ENCODE measurements at places on chromosomes 4 and X. TPM values are rescaled to one million over a fixed set of nuclear protein-coding genes. Genes with fewer than 3 reads are reported as not detected.

The MXRA5 gene
- total RNA-seq, result 1.1 TPM

The KLHL2 gene
- 12.4 TPM for total RNA-seq

DNA sequence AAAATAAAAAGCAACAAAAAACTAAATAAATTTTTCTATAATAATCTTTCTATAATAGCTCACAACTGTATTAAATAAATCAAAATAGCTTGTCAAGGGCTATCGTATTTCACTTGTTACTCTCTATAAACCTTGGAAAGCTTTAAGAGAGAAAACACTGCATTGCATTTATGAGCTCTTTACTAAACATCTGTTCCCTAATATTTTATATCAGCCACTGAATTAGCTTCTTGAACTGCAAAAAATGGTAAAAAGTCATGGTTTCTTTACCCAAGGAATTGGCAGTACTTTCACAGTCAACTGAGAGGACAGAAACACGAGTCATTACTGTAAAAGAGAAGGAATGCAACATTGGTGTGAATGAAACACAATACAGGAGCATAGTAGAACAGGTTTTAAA is 671.2 kb downstream of the PCDH18 start:
- H3K4me1 ChIP-seq, result no peaks in the 10 kb centered on the region
- no peaks in the 10 kb centered on the region for H3K36me3 ChIP-seq
- H3K4me3 ChIP-seq, result no peak overlapping the region
- no peaks in the 10 kb centered on the region for H3K27me3 ChIP-seq

DNA sequence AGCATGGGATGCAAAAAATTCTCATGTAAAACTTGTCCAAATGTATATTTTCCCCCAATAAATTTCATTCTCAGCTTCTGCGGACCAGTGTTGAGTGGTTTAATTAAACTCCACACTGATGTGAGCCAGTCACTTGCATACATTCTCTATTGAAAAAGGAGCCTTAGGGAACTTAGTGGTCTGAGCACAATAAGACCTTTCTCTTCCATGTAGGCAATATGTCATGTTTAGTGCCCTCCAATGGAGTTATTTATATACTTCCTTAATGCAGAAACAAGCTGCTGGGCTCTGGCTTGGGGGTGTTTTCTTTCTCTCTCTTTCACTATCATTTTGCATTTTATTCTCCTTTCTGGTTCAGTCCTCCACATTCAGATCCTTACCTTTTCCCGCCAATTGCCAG is 196.9 kb downstream of the ANAPC10 start:
- no peak overlapping the region for H3K4me3 ChIP-seq
- H3K36me3 ChIP-seq, result no peaks in the 10 kb centered on the region
- no peak for DNase-seq
- H3K27ac ChIP-seq, result no peak overlapping the region

DNA sequence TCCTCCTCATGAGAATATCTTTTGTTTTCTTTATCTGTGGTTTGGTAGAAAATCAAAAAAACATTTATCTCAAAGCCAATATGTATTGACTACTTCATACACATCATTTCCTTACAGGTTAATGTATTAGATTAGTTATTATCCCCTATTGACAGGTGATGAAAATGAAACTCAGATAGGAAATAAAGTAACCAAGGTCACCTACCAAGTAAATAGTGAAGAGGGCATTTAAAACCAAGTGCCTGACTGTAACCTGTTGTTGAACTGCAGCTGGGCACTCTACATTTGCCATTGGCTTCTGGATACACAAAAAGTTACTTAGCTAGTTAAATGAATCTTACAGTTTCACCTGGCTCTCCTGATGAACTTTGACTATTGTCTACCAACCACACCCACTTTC is 41.4 kb upstream of the CTSO start:
- no peaks in the 10 kb centered on the region for H3K36me3 ChIP-seq
- no peak overlapping the region for H3K27ac ChIP-seq
- H3K27me3 ChIP-seq, result no peaks in the 10 kb centered on the region
- H3K4me3 ChIP-seq, result no peak overlapping the region

The RASGEF1B gene
- total RNA-seq, result 0.28 TPM

DNA sequence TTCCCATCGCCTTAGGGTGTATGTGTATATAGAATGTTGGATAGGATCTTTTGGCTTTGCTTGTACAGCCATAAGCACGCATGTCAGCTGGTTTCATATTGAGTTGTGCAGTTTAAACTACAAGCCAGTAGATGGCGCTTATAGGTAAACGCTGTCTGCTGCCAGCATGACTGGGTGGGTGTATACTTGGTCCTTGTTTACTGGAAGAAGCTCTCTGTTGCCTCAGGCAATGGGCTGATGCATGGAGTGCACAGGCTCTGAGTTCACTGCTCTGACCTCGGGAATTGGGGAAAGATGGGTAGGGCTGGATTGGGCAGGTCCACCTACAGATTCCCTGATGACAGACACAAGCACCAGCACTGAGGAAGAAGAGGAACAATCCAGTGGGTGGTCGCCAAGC is 831.5 kb downstream of the STIM2 start:
- no peak overlapping the region for H3K4me3 ChIP-seq
- peak; percentile 29 for DNase-seq
- no peaks in the 10 kb centered on the region for H3K27me3 ChIP-seq
- H3K4me1 ChIP-seq, result no peaks in the 10 kb centered on the region
- no peak overlapping the region for H3K27ac ChIP-seq
- no peaks in the 10 kb centered on the region for H3K36me3 ChIP-seq

DNA sequence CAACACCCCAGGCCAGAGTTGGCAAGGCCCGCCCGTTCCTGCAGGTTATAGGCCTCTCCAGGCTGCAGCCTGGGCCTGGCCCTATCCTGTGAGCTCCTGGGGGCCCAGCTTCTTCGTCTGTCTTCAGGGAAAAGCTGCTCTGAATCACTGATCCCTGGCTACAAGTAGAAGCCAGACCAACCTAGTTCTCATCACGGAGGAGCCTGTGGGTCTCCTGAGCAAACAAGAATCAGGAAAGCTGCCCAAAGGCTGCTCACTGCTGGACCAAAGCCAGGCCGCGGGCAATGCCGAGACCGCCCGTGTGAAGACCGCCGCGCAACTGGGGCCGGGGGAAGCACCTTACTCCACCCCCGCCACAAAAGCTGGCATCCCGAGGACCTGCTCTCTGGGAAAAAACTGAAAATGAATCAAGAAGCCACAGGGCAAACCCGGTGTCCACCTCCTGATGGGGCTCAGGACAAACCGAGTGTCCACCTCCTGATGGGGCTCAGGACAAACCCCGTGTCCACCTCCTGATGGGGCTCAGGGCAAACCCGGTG is 12.8 kb downstream of the CTBP1 start:
- no peak overlapping the region for H3K4me3 ChIP-seq
- peaks cover 12% of the 10 kb centered on the region for H3K4me1 ChIP-seq
- no peak for DNase-seq

The SLC7A11 gene
- total RNA-seq, result 24.7 TPM

DNA sequence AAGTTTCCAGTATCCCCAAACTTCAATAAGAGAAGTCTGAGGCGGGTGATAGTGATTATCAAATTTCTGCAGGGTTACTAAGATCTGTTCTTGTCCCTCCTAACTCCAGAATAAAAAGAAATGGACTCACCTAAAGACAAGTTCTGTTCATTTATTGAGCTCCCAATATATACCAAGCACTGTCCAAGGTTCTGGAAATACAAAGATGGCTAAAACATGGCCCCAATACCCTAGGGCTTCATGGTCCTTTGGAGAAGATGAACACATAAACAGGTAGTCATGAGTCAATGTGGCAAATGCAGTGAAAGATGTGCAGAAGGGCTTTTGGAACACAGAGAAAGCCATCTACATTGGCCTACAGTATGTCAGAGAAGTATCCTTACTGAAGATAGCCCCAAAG is 231.2 kb downstream of the PPP1R2C start:
- no peaks in the 10 kb centered on the region for H3K4me1 ChIP-seq
- no peaks in the 10 kb centered on the region for H3K36me3 ChIP-seq
- no peak overlapping the region for H3K27ac ChIP-seq
- H3K4me3 ChIP-seq, result no peak overlapping the region
- DNase-seq, result no peak
- H3K27me3 ChIP-seq, result no peaks in the 10 kb centered on the region

The NPY2R gene
- total RNA-seq, result not detected

GRCh38 chrX:151458824-151459223 is 61.8 kb downstream of the VMA21 start:
- H3K27ac ChIP-seq, result no peak overlapping the region
- H3K36me3 ChIP-seq, result no peaks in the 10 kb centered on the region
- DNase-seq, result peak; percentile 0
- H3K4me3 ChIP-seq, result no peak overlapping the region
- no peaks in the 10 kb centered on the region for H3K4me1 ChIP-seq

GRCh38 chrX:150982235-150982787 is 824 bp upstream of the HMGB3 start:
- no peak overlapping the region for H3K27ac ChIP-seq
- H3K4me1 ChIP-seq, result no peaks in the 10 kb centered on the region
- H3K36me3 ChIP-seq, result peaks cover 4% of the 10 kb centered on the region
- DNase-seq, result no peak

DNA sequence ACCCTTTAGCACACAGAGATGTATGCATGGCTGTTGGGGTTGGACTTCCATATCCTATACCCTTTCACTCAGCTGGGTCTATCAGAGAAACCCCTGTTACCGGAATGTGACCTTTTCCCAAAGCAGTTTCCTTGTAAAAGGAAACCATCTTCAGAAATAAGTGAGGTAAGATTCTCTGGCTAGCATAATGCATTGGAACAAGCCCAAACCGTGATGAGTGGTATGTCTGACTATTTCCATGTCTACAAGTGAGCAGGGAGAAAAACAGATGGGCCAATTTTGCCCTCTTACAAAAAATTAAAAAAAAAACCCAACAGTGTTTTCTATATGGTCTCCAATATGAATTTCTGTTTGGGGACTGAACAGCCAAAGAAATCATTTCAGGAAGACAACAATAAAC is 283.9 kb downstream of the SMARCA1 start:
- DNase-seq, result peak; percentile 1
- H3K4me3 ChIP-seq, result no peak overlapping the region
- no peak overlapping the region for H3K27ac ChIP-seq
- no peaks in the 10 kb centered on the region for H3K27me3 ChIP-seq

The CCDC120 gene
- total RNA-seq, result under 0.01 TPM

The SUPT20HL2 gene
- total RNA-seq, result not detected

- no peak overlapping the region for H3K4me3 ChIP-seq
- H3K27ac ChIP-seq, result no peak overlapping the region
- no peaks in the 10 kb centered on the region for H3K36me3 ChIP-seq
- no peaks in the 10 kb centered on the region for H3K4me1 ChIP-seq
Measured at GRCh38 chrX:97672138-97672537, 788.4 kb downstream of the RPA4 start.
